Trophoblast cell (in vitro differentiated cells and primary cell): ENCODE measurements at places on chromosomes 1 and 21.
A peak's percentile ranks its signal among the peaks of the same experiment; 100 is the strongest.

DNA sequence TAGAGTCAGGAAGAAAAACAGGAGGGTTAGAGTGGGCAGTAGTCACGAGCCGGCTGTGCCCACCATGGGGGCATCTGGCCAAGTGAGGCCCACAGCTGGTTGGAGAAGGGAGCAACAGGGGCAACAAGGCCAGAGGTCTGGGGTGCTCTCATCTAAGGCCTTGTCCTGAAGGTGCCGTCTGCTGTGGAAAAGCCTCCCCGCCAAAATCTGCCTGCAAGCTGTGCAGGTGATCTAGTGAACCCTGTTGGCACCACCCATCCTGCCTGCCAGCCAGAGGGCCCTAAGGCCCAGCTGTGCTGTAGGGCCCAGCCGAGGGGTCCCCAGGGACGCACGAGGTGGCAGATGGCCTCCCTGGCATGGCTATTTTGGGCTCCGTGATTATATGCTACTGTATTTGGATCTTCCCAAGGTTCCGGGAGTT, 51.3 kb downstream of the LGR6 start:
- no peak for DNase-seq

GRCh38 chr1:82783044-82783443, 982.3 kb downstream of the ADGRL2 start:
- DNase-seq = no peak

- peak; percentile 51 for DNase-seq
Observed at GRCh38 chr21:29233611-29234540, 64.8 kb upstream of the BACH1 start.

DNA sequence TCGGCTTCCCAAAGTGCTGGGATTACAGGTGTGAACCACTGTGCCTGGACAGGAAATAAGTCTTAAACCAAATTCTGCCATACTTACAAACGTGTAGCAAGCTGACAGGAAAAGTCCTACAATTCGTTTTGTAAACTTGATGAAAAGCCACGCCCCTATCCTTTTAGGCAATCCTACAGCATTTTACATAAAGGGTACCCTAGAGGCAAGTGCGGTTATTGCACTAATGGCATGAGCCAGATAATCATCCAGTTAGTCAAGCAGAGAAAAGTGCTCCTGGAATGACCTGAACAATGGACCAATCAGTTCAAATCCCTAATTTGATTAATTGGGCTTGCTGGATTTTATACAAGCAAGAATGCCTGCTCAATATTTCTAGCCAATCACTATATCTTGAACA, 338.2 kb downstream of the KIF26B start:
- DNase-seq = no peak

DNA sequence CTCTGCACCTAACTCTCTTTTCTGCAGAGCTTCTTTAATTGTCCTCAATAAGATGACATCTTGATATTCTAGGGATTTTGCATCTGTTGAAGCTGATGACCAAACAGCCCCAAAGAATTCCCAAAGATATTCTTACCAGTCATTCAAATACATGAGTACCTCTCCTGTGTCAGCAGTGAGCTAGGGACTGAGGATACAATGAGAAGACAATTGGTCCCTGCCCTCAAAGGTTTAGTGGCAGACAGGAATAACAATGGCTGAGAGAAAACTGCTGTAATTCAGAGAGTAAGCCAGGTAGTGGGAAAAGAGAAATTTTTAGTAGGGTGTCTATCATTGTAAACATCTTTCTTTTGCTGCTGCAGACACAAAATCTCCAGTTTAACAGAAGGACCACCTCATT, 5.9 kb downstream of the MCOLN3 start:
- no peak for DNase-seq

- peak; percentile 23 for DNase-seq
Observed at GRCh38 chr1:175808573-175808972, 65.2 kb upstream of the TNR start.

GRCh38 chr1:118739501-118739900, 248.6 kb downstream of the TBX15 start:
- no peak for DNase-seq

GRCh38 chr1:198919667-198920398, 281.0 kb downstream of the PTPRC start:
- no peak for DNase-seq

DNA sequence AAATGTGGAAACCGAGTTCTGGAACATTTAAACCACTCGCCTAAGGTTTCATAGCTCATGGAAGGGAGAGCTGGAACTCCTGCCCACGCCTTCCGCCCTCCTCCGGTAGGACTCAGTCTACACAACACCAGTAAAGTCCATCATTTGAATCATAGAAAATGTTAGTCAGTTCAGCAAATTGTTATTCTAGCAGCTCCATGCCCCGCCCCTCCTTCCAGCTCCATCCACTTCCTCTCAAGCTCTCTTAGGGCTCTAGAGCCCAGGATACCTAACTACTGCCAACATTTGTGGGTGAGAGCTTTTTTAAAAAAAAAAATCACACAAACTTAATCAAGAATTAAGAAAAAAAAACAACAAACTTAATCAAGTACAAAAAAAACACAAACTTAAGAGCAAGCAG, 121.8 kb downstream of the TBX15 start:
- DNase-seq = no peak

- DNase-seq = peak; percentile 91
Observed at GRCh38 chr1:157490467-157491165, 61.7 kb downstream of the FCRL5 start.

GRCh38 chr1:33039840-33040239, 3.2 kb upstream of the AK2 start:
- DNase-seq = no peak

DNA sequence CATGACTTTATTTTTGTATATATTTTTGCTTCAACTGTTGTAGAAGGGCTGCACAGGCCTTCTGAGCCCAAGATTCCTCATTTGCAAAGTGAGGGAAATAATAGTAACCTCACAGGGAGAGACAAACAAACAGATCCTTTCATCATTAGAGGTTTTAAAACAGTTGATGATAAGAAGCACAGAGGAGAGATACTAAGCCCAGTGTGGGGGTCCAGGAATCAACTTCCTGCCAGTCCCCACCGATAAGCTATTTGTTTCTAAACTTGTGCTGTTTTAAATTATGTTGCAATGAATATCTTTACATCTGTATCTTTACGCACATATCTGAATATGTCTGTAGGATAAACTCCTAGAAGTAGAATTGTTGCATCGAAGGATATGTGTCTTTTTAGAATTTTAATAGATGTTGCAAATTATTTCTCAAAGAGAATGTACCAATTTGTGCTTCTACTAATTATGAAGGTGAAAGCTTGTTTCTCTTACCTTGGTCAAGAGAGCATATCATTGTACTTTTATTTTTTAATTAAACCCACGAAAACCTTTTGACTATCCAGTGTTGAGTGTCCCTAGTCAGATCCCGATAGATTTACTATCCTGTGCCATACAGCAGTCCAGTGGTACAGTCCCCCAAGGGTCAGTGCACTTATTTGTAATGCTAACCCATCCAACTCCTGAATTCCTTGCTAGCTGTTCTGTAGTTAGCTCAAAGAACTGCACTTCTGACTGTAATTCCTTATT, 10.8 kb downstream of the FCRLB start:
- DNase-seq = no peak

GRCh38 chr1:151612501-151613281, 841 bp downstream of the SNX27 start:
- DNase-seq = no peak
